Cerebellar nuclear complex (tissue), 1 donor: ENCODE measurements at places on chromosomes 13 and 19.

DNA sequence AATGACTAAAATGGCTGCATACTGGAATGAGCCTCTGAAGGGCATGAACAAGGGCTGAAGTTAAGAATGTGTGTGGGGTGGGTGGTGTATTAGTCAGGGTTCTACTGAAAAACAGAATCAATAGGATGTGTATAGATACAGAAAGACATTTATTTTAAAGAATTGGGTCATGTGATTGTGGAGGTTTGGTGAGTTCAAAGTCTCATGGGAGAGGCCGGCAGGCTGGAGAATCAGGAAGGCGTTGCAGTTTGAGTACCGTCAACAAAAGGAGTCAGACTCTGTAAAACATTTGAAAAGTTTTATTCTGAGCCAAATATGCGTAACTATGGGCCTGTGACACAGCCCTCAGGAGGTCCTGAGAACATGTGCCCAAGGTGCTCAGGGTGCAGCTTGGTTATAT is 24.5 kb upstream of the CYSLTR2 start:
- DNase-seq, result no peak

- DNase-seq, result no peak
Observed at GRCh38 chr13:98143601-98144026, 720 bp downstream of the FARP1 start.

GRCh38 chr13:93298713-93299112 is 72.1 kb downstream of the GPC6 start:
- no peak for DNase-seq

DNA sequence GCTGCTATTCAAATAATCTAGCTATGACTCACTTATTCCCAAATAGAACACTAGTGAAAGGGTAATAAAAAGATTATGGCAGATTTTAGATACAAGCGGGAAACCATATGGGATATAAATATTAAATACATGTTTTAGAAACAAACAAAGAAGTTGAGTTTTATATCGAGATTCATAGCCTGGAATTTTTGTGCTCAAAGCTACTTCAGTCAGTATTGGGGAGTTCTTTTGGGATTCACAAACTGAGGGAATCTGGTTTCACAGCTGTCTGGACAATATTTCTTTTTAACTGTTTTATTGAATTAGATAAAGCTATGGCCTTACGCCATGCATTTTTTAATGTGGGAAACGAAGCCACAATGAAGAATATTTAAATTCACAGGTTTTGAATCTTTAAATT is 257.1 kb upstream of the PCDH20 start:
- no peak for DNase-seq

- no peak for DNase-seq
Observed at GRCh38 chr13:113653264-113654174, 4.5 kb downstream of the ATP4B start.

DNA sequence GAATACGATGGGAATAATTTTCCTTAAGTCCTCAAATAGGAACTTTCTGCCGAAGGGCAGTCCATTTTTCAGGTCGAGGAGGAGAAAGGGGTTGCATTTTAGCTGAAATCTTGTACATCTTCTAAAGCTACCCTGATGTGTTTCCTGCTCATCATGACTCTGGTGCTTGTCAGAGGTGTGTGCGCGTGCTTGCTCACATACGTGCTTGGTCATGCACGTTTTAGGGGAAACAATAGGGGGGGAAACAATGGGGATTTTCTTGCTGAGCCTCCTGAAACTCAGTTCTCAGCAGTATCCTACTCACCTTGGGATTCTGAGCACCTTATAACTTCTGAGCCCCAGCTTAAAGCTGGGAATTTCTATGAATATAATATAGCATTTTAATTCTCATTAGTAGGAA is 44.7 kb downstream of the TM9SF2 start:
- no peak for DNase-seq

- DNase-seq, result no peak
Observed at GRCh38 chr13:113836768-113837559, 26.9 kb downstream of the GAS6 start.

DNA sequence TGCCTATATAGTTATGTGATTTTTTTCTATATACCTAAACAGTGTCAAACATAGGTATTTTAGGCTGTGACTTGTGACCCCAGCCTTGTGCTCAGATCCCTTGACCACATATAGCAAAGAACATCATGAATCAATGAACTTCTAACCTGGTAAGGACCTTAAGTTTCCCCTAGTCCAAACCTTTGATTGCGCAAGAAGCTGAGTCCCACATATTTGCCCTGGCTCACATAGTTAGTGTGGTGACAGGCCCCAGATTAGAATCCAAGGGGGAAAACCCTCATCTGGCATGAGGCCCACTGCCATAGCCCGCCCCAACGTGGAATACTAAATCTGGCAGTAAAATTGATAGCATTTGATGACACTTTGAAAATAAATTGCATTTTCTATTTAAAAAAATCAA is 171.8 kb downstream of the MZT1 start:
- no peak for DNase-seq

GRCh38 chr19:13997631-13997962 is 8.5 kb downstream of the RFX1 start:
- DNase-seq, result no peak

DNA sequence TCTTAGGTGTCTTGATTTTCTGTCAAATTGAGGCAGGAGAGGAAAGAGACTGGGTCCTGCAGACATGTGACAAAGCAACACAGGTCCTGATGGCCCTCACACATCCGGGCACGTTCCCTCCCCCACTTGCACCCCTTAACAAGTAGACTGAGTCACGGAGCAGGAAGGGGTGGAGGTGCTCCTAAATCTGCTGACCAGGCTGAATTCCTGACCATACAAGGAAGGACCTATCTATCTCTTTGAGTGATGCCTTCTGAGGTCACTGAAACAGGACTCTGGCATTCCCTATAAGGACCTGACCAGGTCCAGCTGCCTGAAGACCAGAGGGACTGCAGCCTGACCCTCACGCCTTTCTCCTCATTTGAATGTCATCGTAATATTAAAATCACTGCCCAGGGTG is 250.3 kb downstream of the COL4A1 start:
- no peak for DNase-seq

GRCh38 chr13:84296401-84296800 is 414.1 kb upstream of the SLITRK1 start:
- DNase-seq, result no peak

- DNase-seq, result no peak
Observed at GRCh38 chr13:48220981-48221685, 11.9 kb upstream of the ITM2B start.

DNA sequence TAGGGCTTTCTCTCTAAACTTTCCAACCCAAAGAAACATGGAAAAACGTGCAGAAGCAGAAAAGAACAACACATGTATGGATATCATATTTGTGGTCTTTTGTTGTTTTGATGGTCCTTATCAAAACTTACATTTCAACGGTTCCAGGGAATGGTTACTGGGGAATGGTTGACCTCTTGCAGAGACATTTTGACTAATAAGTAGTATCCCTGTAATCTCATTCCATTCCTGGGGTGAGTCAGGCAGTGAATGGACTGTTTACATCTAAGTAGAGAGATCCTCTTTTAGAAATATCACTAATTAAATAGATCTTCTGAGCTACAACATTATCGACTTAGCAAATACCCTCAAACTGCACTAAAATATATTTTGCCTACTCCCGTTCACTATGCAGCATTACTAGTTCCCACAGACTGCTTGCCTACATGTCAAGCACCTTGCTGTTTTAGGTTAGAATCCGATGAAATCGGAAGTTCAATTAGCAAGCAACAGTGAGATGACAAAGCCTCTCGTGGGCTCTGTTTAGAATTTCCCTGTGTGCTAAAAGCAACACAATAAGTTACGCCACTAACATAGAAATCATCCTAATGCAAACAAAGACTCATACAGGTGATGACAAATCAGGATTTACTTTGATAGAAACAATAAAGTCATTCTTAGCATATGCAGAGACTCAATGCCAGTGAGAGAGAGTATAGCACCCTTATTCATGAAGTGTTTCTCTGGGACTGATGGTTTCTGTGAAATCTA is 797.7 kb upstream of the ARGLU1 start:
- DNase-seq, result no peak

GRCh38 chr19:28242317-28242927 is 970.5 kb downstream of the UQCRFS1 start:
- no peak for DNase-seq

- DNase-seq, result no peak
Observed at GRCh38 chr19:56155124-56155687, 14.1 kb downstream of the ZNF444 start.

DNA sequence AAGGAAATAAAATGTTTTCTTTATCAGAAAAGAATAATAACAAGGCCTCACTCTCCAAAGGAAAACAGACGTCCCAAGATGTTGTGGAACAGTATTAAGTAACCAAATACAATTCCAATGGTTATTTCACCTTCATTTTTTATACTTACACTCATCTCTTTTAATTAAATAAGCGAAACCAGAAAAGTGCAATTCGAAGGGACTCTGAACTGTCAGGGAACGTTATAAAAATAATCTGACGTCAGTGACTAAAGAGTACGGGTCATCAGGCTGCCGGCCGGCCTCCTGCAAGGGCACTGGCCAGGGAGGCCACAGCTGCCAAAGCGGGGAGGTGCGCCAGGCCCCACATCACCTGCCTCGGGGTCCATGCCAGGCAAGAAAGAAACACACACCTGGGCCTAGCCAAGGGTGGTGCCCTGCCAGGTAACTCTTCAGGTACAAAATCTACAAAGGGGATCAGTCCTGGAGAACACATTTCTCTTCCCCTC is 61.2 kb downstream of the CDADC1 start:
- no peak for DNase-seq

- no peak for DNase-seq
Observed at GRCh38 chr19:7701654-7702457, at the start of gene FCER2. TSS of gene FCER2 (minus strand) at chr19:7702131. CDS start at chr19:7699760, 2,371 bp downstream.
